ENCODE measurements at places on chromosomes 5 and 9.

- DNase-seq = peak; percentile 63
Observed at GRCh38 chr9:130933114-130934046, 5.7 kb downstream of the FIBCD1 start.

GRCh38 chr5:54772684-54773083, 212.7 kb downstream of the ESM1 start:
- DNase-seq = no peak

DNA sequence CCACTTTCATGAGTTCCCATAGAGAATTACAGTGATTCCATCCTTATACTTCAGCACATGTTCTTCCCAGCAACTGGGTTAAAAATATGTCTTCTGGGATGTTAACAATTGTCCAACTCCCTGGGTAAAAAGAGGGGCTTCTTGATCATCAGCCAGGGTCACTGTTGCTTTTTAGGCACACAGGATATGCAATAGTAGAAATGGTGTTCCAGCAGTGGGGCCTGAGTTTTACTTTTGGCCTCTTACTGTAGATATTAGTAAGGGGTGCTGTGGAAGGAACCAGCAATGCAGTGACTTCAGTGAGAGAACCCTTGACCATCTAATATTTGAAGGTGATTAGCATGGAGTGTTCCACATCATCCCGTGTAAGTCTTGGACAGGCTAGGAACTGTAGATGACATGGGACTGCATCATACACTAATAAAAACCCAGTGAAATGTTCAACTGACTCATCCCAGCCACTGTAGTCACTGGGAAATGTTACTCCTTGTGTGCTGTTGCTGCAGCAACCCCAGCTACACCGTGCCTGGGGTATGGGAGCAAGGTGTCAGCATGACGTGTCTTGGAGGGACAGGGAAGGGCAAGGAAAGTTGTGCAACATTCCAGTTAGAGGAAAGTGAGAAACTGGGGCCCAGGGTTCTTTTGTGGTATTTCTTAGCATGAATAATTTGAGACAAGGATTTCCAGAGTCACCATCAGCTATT, 610.9 kb downstream of the RAB3C start:
- DNase-seq = peak; percentile 98

- no peak for DNase-seq
Observed at GRCh38 chr5:78997090-78997489, 12.0 kb upstream of the ARSB start.

DNA sequence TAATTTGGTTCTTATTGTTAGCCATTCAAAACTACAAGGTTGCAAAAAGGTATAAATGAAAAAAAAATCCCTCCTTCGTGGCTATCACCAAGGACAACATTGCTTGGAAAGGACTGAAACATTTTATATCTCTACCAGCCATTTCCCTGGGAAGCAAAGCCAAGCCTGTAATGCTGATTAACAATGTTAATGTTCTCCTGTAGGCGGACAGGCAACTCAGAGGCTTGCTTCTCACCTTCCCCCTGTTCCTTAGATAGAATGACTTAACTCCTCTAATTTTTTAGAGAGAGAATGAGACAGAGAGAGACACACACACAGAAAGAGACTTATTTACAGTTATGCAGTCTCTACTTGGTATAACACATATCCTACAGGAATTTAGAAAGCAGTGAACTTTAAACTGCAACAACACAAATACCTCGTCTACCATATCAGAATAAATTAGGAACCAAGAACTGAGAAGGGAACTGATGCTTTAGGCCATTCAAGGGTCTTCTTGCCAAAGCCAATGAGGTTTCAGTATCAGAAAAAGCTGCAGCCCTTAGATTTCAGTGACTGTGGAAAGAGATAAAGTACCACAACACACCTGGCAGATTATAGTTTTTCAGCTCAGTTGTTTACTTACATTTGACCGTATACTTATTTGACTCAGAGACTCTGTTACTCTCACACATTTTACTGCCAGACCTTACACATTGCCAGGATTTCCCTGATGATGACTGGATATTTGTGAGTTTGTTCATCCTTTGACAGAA, 20.9 kb upstream of the MAN2A1 start:
- DNase-seq = no peak

- DNase-seq = no peak
Observed at GRCh38 chr9:34709196-34709978, 549 bp downstream of the CCL21 start.

DNA sequence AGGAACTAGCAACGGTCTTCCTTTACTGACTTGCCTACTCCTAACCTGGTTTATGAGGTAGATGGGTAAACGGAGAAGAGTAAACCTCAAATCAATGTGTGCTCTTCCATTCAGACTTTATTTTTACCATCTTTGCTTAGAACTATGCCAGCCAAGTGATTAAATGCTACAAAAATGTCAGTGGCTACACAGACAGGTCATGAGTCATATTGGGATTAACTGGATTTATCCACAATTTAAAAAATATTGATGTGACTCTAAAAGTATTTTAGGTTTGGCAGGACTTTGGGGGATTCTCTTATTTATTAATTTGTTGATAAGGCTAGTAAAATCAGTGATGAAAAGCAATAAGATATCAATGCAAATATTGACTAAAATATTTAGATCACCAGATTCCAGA, 275.0 kb downstream of the PLK2 start:
- no peak for DNase-seq

- no peak for DNase-seq
Observed at GRCh38 chr9:136075881-136076678, 19.0 kb downstream of the NACC2 start.

DNA sequence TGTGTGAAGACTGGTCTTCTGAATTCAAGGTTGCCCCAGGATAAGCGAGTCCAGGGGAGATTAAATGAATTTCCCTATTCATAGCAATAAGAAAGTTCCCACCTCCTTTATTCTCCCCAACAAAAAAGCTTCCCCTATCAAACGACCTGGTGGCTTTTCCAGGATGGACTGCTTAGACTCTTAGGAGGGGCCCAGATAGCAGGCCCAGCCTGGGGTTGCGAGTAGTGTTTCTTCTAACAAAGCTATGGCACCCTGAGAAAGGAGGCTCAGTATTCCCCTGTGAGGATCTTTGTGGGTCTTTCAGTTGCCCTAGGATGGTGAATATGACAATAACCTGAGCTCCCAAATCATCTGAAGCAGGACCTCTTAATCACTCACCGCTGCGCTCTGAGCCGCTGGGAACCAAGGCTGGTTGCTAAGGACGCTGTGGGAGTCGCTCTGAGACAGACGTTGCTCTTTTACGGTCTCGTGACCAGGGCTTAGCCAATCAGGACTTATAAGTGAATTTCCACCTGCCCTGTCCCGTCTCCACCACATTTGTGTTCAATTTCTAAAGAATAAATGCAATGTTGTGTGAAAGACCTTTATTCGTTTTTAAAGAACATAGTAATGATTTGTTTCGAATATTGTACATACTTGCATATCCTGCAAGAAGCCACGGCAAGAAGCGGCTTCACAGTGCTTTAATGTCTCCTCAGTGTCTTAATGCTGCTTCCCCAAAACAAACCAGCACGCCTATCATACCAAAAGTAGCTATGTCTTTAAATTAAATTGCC, at the start of gene TMEM232:
Gene TMEM232, minus strand, starts transcription at position 423 of the 776 bp plus-strand sequence. CDS start 59,319 bp downstream, outside the sequence.
- DNase-seq = peak; percentile 89

- no peak for DNase-seq
Observed at GRCh38 chr5:13187186-13187585, 757.3 kb downstream of the DNAH5 start.

GRCh38 chr5:66639037-66639436, 42.8 kb downstream of the MAST4 start:
- no peak for DNase-seq

- no peak for DNase-seq
Observed at GRCh38 chr5:159149085-159149484, 49.4 kb upstream of the EBF1 start.

DNA sequence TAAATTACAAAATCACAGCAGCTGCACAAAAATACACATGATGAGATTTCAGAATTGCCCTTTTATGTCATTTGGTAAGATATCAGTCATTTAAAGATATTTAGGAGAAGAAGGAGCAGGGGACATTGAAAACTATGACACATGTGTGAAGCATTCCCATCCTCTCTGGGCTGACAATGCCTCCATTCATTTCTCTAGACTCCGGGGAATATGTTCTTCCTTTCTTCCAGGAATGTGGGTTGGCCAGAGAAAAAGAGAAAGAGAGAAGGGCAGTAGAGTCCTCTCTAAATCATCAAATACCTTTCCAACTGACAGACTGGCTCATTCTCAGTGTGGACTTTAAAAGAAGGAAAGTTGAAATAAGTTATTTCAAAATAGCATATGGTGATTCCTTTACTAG, 205.6 kb upstream of the ADAMTSL1 start:
- DNase-seq = peak; percentile 26

- no peak for DNase-seq
Observed at GRCh38 chr5:43171926-43172325, 20.1 kb upstream of the NIM1K start.

- peak; percentile 96 for DNase-seq
Observed at GRCh38 chr5:110086658-110087388, 397.1 kb downstream of the MAN2A1 start.

DNA sequence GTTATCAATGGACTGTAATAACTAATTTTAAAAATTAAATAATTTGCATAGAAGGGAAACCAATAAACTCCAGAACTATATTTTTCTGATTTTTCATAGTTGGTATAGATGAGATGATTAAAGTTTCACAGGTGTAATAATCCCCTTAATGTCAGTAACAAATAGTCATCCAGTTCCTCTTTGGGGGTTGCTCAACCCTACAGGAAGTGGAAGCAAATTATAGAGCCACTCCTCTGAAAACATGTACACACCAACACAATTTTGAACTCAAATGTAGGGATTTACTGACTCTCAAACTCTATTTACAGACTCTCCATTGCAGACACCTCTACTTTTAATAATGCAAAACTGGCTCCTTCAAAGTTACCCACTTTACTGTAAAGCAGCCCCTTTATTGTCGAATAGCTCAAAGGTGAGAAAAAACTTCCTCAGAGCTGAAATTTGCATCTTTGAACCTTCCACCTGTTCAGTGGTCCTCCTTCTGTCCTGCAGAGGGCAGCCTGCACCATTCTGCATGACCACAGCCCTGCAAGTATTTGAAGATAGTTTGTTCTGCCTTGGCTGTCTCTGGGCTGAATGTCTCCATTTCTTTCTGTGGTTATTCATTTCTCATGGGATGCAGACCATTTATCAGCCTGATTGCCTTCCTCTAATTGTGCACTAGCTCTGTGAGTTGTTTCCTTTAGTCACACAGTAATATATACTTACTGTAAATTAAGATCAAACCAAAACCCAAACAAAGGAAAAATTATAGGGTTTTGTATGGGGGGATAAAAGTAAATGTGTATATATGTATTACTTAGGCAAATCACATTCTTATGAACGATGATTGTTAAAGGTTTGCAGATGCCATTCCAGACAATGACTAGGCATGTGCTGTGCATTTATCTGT, 383.2 kb upstream of the SGCD start:
- DNase-seq = peak; percentile 33

DNA sequence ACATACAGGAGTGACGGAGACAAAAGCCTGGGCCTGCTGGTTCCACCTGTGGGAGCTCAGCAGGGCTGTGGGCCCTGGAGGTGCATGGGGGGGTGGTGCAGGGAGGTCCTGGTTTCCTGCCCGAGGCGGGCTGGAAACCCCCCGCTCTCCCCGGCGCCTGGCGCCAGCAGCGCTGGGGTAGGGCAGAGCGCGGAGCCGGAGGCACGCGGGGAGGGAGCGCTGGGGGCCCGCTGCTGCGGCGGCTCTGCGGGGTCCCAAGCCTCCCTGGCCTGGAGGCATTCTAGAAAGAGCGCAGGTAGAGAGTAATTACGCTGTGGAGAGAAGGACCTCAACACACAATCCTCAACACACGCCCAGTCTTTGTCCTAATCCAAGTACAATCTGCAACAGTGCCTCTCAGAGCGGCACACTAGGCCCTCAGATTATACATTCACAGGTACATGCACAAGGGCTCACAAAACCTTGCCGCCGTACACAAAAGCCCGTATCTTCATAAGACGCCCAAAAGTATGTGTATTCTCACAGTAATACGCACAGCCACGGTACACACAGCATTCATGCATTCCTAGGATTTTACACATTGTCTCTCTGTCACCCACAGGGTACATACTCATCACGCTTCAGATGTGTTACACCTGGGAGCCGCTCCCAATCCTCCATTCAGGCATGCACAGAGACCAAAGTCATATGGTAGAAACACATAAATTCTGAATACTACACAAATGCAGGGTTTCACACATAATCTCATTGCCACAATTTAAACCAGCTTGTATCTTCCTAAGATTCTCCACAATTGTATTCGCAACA, 2.1 kb upstream of the HAND1 start:
- DNase-seq = no peak

- DNase-seq = no peak
Observed at GRCh38 chr9:110213413-110214044, 5.6 kb upstream of the C9orf152 start.

DNA sequence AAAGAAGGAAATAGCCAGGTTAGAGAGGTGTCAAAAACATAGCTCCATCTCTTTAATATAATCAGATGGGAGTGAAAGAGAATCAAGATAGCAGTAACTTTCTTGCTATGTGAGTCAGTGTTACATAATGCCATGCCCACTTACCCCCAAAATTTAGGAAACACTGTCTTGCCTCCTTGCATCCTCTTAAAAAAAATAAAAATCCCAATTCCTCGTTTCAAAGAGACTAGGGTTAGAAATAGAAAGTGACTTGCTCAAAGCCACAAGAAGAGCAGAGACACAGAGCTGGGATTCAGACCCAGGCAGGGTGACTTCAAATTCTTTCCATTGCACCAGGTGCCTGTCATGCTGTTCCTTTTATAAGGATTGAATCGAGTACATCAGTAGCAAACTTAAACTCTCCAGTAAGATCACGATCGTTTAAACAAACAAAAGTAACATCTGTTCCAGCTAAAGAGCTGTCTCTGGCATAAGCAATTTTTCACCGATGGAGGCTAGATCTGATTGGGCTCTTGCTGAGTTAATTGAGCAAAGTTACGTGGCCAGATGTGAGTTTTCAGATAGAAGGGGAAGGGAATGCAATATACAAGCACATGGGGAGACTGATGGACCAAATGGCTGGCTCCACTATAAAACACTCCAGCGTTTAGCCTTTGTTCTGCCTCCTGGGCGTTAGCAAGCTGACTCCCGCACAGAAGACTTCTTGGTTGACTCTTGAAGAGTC, 176.9 kb downstream of the PALM2AKAP2 start:
- DNase-seq = peak; percentile 40

- DNase-seq = no peak
Observed at GRCh38 chr9:976258-976942, at the start of gene DMRT3. TSS of gene DMRT3 (plus strand) at chr9:976655. CDS start at chr9:977002, 347 bp downstream.

- no peak for DNase-seq
Observed at GRCh38 chr5:149790276-149790675, 60.2 kb downstream of the PPARGC1B start.

- DNase-seq = no peak
Observed at GRCh38 chr5:52342361-52342760, 445.4 kb upstream of the ITGA1 start.

- no peak for DNase-seq
Observed at GRCh38 chr9:130411566-130411915, 33.2 kb upstream of the ASS1 start.

- no peak for DNase-seq
Observed at GRCh38 chr9:37624073-37624472, 26.7 kb upstream of the FRMPD1 start.

DNA sequence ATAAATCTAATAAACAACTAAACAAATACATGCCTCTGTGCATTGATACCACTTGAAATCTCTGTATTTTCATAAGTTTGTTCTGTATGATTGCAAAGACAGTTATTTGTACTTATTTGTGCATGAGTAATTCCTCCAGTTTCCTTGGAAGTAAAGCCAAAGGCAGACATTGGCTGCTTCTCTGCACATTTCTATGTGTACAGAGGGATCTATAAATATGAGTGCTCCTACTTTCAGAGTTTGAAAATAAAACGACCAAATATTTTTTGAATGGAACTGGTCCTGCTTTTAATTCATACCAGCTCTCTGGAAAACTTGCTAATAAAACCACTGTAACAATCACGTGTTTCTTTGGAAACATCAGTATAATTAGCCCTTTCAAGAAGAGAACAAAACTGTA, 306.5 kb downstream of the MAN2A1 start:
- DNase-seq = peak; percentile 13
